Astrocyte of the cerebellum (primary cell): ENCODE measurements at places on chromosomes 12 and 14.

DNA sequence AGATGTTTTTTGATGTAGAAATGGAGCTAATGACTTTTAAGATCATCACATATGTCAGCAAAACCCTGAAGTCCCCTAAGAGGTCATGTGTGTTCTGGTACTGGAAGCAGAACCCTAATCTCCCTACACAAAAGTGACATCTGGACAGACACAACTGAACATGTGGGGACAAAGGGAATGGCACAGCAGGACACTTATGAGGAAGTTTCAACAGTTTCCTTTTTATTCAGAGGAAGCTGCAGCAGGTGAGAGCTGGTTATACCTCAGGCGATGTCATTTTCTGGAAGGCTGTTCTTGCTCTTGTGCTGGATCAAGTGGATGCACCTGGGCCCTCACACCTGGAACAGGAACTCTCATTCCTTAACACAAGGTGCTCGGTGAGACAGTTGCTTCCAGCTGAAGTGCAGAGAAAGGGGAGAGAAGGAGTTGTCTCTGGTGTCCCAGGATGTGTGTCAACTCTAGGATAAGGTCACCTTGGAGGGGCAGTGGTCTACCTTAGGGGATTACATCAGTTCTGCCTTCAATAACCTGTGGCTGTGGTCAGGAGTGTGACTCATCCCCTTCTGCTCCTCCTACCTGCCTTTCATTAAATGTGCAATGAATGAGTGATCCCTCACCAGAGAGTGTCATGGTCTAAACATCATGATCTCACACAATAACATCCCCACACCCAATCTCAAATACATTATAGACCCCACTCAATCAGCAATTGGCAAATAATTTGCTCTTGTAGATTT lies 463.4 kb downstream of the TMEM121 start:
- no peak for DNase-seq

GRCh38 chr14:80215756-80216581 lies 4.7 kb upstream of the DIO2 start:
- DNase-seq: no peak

DNA sequence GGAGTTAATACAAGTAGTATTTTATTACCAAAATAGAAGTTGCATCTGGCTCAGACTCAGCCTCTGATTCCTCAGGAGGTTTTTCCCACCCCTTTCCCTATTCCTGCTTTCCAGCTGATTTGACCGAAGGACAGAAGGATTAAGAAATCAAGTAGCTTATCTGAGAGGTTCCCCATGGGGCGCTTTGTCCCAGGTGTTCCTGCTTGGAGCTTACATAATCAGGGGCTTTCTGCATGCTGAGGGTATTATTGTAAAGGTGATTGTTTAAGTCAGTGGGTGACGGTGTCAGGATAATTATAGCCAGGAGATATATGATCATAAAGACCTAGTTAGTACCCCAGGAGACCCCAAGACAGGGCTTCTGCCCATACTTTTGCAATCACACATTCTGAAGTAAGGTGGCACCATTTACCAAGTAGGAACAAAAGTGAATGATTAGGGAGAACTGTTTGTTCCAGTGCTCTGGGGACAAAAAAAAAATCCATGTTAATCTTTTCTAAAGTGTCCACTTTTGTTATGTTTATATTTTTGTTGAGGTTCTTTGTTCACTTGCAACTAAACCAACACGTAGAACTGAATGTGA lies 921.3 kb downstream of the NRXN3 start:
- DNase-seq: no peak

- no peak for DNase-seq
These were observed 787 bp downstream of the KCNH3 start for GRCh38 chr12:49539406-49540228.

DNA sequence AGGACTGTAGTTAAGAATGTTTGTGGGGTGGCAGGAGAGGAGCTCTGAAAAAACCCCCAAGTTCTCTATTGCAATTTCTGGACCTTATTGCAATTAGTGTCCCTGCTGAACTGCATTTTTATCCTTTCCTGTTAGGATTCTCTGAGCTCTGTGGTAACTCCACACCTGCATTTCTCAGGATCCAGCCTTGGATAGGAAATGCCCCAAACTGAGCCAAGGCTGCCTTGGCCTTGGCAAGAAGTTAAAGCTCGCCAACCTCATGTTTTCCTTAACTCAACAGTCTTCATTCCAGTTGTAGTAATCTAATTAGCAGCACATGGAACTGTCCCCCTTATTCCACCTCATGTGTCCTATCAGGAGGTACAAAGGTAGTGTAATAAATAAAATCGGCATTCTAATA lies 66.5 kb downstream of the C12orf75 start:
- DNase-seq: no peak

- DNase-seq: no peak
These were observed 100.9 kb upstream of the PARP11 start for GRCh38 chr12:3973973-3974644.

DNA sequence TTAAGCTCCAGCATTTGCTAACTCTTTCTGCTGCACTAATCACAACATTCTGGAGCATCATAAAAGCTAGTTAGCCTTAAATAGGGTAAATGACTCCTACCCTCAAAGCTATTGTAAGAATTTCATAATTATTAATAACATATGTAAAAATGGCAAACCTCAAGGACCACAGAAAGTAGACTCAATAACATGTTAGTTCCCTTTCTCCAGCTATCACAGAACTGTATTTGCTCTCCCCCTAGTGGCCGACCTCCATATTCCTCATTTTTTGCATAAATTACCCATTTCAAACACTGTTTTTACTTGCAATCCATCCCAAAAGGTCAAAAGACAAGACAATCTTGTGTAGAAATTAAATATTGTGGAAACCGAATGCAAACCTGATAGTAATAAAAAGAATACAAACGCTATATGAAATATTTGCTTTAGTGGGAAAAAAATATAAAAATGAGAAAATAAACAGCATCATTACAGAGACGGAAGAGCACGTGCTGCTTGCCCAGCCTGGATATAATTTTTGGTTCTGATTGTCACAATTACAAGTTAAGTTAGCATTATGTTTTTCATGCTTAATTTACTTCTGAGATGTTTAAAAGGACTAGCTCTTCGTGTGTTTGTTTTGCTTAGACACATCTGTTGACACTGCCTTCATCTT lies 97.9 kb downstream of the RERGL start:
- peak; percentile 49 for DNase-seq

DNA sequence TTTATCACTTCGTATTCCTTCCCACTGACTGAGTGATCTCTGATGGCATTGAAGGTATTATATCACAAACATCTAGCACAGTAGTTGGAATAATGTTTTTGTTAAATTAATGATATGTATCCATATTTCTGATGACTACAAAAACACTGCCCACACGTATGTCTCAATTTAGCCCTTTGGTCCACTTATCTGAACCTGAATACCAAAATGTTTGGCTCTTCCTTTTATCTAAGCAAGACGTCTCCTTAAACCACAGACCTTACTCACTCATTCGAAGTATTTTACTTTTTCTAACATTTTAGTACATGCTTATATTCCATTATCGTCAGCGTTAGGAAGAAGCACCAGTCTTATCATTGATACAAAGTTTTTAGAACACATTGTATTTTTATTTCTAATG lies 126.4 kb downstream of the PIK3C2G start:
- no peak for DNase-seq

GRCh38 chr14:100874411-100875091 lies 29.0 kb downstream of the RTL1 start:
- no peak for DNase-seq

DNA sequence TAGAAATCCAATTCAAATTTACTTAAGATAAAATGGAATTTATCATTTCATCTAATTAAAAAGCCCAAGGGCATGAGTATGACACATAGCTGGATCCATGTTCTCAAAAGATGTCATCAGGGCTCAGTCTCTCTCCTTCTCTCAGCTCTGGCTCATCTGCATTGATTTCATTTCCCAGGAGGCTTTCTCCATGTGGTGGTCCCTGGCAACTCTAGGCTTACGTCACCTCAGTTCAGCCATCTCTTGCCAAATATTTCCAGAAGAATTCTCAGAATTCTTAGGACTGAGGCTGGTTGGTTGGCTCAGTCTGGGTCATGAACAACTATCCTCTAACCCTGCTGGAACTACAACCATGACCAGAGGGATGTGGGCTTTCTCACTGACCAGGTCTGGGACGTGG lies 65.3 kb downstream of the FOS start:
- DNase-seq: peak; percentile 18

DNA sequence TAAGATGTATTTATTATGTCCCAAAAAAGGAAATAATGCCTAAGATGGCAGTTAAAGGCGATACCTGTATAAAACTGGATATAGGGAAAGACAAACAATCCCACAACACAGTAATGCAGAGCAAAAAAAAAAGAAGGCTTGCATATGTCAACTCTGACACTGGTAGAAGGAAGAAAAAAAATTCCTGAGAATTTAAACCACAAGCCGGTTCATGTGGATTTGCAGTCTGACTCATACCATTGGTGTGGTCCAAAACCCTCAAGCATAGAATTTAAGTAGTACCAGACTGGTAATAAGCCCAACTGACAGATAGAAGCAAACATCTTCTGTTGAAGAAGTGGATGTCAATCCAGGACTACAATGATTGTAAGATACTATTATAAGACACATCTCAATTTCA lies 7.2 kb downstream of the DNAI7 start:
- peak; percentile 93 for DNase-seq

- no peak for DNase-seq
These were observed 43.1 kb upstream of the FKBP4 start for GRCh38 chr12:2751686-2752085.

GRCh38 chr12:93179792-93180191 lies 197.9 kb upstream of the NUDT4 start:
- no peak for DNase-seq

DNA sequence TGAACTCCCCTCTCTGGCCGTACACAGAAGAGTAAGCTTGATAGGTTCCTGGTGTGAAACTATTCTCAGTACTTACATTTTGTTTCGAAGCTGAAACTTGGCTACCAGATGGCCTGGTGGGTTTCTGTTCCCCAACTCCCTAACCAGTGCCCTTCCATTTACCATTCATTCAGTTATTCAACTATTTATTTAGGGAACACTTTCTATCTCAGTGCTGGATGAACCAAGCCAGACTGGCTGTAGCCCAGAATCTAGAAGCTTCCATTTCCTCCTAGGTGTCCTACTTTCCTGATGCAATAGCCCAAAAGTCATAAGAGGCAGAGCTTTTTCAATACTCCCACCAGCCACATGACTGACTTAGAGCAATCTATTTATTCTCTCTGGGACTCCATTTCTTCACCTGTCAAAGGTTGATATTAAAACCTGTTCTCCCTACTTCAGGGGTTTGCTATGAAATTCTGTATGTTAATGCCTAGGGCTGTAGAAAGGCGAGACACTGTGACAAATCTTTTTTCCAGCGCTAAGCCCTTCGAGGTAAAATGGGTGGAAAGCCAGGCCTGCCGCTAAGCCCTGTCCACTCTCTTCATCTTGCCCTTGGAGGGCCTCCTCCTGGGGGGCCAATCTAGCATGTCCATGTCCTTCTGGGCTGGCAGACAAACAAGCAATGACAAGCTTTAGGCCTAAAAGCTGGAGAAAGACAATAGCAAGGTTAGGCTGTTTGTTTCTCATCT lies 8.1 kb upstream of the IRF2BPL start:
- no peak for DNase-seq

GRCh38 chr12:68815928-68816800 lies 8.2 kb downstream of the MDM2 start:
- DNase-seq: no peak
